ENCODE measurements at places on chromosomes 4 and X. TPM values are rescaled to one million over a fixed set of nuclear protein-coding genes. Genes with fewer than 3 reads are reported as not detected.

ZDHHC15 gene
- 6.3 TPM for total RNA-seq

NAAA gene
- total RNA-seq = 0.07 TPM

CT83 gene
- total RNA-seq = not detected

GRCh38 chrX:48935301-48935670 lies 16.5 kb upstream of the PIM2 start:
- H3K27ac ChIP-seq = no peak overlapping the region
- no peak overlapping the region for H3K4me3 ChIP-seq
- no peaks in the 10 kb centered on the region for H3K4me1 ChIP-seq
- no peaks in the 10 kb centered on the region for H3K27me3 ChIP-seq

UBQLN2 gene
- total RNA-seq = 16.6 TPM

- H3K36me3 ChIP-seq = no peaks in the 10 kb centered on the region
- no peaks in the 10 kb centered on the region for H3K27me3 ChIP-seq
- DNase-seq = no peak
Measured at GRCh38 chr4:38979511-38980230, 52.5 kb downstream of the TMEM156 start.

USP51 gene
- 6.6 TPM for total RNA-seq

- no peaks in the 10 kb centered on the region for H3K4me1 ChIP-seq
- no peak overlapping the region for H3K4me3 ChIP-seq
- DNase-seq = no peak
- no peak overlapping the region for H3K27ac ChIP-seq
- peaks cover 40% of the 10 kb centered on the region for H3K27me3 ChIP-seq
- H3K36me3 ChIP-seq = no peaks in the 10 kb centered on the region
Measured at GRCh38 chr4:157226601-157227000, 6.1 kb downstream of the GRIA2 start.

GRCh38 chr4:13268703-13269102 lies 215.4 kb downstream of the RAB28 start:
- no peak overlapping the region for H3K4me3 ChIP-seq
- no peaks in the 10 kb centered on the region for H3K27me3 ChIP-seq
- no peak overlapping the region for H3K27ac ChIP-seq
- H3K36me3 ChIP-seq = no peaks in the 10 kb centered on the region

DNA sequence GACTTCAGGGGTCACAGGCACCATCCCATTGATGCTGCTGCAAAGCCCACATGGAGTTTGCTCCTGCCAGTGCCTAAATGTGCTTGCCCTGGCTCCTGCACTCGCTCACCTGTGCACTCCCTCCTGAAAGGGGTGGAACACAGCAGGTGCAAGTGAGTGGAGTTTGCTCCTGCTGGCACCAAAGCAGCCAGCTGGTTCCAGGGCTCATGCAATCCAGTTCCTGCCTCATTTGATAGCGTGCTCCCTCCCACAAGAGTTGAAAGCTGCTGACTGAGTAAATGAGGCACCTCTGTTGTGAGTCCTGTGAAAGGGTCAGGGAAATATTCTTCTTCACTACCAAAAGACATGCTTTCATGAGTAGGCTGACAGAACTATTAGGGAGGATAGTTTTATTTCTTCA lies 30.5 kb downstream of the CXCL8 start:
- no peaks in the 10 kb centered on the region for H3K4me1 ChIP-seq
- no peak for DNase-seq
- H3K27me3 ChIP-seq = no peaks in the 10 kb centered on the region
- no peak overlapping the region for H3K27ac ChIP-seq

- H3K27me3 ChIP-seq = peaks cover 35% of the 10 kb centered on the region
- H3K36me3 ChIP-seq = no peaks in the 10 kb centered on the region
Measured at GRCh38 chr4:8920969-8921368, 49.3 kb upstream of the HMX1 start.

GRCh38 chr4:47002580-47002979 lies 9.2 kb upstream of the GABRA4 start:
- H3K27me3 ChIP-seq = peaks cover 18% of the 10 kb centered on the region
- DNase-seq = no peak
- no peak overlapping the region for H3K27ac ChIP-seq
- no peak overlapping the region for H3K4me3 ChIP-seq

MAOA gene
- total RNA-seq = 12.7 TPM

CTAG1A gene
- total RNA-seq = not detected

DDIT4L gene
- 26.9 TPM for total RNA-seq

DNA sequence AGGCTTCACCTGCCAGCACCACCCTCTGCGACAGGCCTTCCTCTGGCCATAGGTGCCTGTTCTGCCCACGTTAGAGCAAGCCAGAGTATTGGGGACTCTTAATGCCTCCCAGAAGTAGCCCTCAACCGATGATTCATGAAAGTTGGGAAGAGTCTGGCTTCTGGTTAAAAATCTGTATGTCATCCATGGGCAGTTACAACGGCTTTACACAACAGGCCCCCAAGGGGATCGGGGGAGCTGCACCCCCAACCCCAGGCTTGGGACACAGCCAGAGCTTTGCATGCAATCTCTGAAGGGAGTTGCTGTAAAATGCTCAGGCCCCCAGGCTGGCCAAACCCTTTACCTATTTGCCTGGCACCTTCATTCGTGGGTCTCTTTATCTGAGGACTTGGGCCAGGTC lies 5.4 kb upstream of the CYTL1 start:
- no peak overlapping the region for H3K4me3 ChIP-seq
- no peaks in the 10 kb centered on the region for H3K27me3 ChIP-seq
- H3K36me3 ChIP-seq = no peaks in the 10 kb centered on the region
- no peak for DNase-seq

DNA sequence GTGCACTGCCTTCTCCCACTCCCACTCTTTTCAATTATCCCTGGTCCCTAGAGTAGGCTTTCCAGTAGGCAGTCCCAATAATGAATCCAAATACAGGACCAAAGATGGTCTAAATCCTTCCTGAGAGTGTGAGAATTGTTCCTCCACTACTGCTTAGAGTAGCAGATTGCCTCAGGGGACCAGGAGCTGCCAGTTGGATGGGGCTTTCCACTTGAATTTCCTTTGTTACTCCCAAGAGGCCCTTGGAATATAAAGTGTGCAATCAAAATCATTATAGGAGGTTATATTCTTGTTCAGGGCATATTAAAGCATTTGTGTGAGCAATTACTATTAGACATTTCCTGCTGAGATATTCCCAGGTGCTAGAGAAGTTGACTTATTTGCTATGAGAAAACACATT lies 156.6 kb upstream of the TLL1 start:
- no peak overlapping the region for H3K27ac ChIP-seq
- H3K4me3 ChIP-seq = no peak overlapping the region
- H3K4me1 ChIP-seq = peaks cover 4% of the 10 kb centered on the region
- no peaks in the 10 kb centered on the region for H3K36me3 ChIP-seq
- no peak for DNase-seq

DNA sequence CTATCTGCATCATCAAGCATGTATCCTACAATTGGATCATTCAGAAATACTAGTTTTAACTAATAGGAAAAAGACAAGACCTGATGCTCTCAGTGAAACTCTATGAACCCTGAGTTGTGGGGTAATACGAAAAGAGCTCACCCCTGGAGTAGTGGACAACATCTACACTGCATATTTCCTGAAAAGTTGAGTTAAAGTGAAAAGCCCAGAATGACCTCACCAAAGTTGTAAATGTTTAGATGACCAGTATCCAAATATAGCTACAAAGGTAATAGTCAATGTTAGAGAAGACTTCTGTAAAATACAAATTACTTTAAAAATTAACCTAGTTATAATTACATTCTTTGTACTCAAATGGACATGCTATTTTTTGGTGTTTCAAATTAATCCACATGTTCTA lies 52.8 kb upstream of the SRPX start:
- no peak overlapping the region for H3K27ac ChIP-seq
- H3K36me3 ChIP-seq = no peaks in the 10 kb centered on the region
- H3K27me3 ChIP-seq = no peaks in the 10 kb centered on the region
- DNase-seq = no peak

DNA sequence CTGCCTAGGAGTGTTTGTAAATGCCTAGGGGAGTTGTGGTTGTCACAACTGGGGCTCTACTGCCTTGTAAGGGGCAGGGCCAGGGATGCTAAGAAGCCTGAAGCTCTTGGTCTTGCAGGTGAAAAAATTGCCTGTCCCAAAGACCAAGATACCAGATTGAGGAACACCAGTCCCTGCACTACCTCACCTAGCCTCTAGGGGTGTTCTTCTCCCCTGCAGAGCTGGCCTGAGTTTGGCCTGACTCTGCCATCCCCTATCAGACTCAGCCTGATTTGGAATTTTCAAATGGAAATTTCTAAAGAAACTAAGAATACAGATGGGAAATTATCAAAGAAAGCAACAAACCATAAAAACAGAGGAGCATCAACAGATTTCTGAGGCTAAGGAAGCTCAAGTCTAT lies 90.4 kb downstream of the ZC4H2 start:
- DNase-seq = peak; percentile 28
- no peaks in the 10 kb centered on the region for H3K36me3 ChIP-seq

- H3K4me1 ChIP-seq = no peaks in the 10 kb centered on the region
- DNase-seq = no peak
- no peaks in the 10 kb centered on the region for H3K36me3 ChIP-seq
- H3K27ac ChIP-seq = no peak overlapping the region
- no peaks in the 10 kb centered on the region for H3K27me3 ChIP-seq
- no peak overlapping the region for H3K4me3 ChIP-seq
Measured at GRCh38 chr4:141870152-141870551, 233.8 kb downstream of the IL15 start.

DNA sequence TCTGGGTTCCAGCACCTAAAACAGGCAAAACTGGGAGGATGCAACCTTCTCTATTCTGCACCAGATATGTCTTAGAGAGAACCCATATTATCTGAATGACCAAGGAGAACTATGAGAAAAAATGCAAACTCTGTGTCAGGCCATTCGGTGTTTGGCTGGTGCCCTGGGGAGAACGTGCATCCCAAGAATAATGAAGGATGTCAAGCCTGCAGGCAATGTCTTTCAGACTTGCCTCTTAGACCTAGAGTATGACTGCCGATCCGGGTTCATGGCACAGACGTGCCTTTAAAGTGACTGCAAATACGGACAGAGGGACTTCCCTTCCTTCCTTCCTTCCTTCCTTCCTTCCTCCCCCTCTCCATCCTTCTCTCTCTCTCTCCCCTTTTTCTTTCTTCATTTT lies 6.9 kb downstream of the XAGE1B start:
- no peaks in the 10 kb centered on the region for H3K4me1 ChIP-seq
- no peak overlapping the region for H3K27ac ChIP-seq
- H3K4me3 ChIP-seq = no peak overlapping the region
- DNase-seq = no peak

GRCh38 chr4:62359441-62360155 lies 1159.5 kb downstream of the ADGRL3 start:
- no peaks in the 10 kb centered on the region for H3K4me1 ChIP-seq
- no peak overlapping the region for H3K27ac ChIP-seq
- no peak overlapping the region for H3K4me3 ChIP-seq
- no peaks in the 10 kb centered on the region for H3K36me3 ChIP-seq
- no peaks in the 10 kb centered on the region for H3K27me3 ChIP-seq

DNA sequence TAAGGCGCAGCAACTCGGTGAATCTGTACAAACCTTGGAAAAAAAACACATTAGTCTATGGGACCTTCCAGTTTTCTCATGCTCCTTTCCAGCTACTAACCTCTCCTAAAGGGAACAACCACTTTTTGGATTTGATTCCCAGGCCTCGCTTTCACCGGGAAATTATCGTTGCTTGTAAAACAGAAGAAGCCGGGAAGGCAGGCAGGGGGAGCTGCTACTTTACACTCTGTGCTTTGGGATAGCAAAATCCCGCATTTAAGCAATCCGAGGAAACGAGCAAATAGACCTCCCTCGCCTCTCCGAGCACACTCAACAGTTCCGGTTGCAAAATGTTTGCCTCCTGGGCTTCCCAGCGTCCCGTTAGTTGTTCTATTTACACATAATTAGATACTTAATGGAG lies 1.2 kb downstream of the CD38 start:
- H3K4me1 ChIP-seq = no peaks in the 10 kb centered on the region
- no peak overlapping the region for H3K27ac ChIP-seq
- peaks cover 70% of the 10 kb centered on the region for H3K27me3 ChIP-seq
- no peaks in the 10 kb centered on the region for H3K36me3 ChIP-seq

MCUB gene
- total RNA-seq = 44.9 TPM

SCML2 gene
- 27.8 TPM for total RNA-seq

RASSF6 gene
- total RNA-seq = not detected

DNA sequence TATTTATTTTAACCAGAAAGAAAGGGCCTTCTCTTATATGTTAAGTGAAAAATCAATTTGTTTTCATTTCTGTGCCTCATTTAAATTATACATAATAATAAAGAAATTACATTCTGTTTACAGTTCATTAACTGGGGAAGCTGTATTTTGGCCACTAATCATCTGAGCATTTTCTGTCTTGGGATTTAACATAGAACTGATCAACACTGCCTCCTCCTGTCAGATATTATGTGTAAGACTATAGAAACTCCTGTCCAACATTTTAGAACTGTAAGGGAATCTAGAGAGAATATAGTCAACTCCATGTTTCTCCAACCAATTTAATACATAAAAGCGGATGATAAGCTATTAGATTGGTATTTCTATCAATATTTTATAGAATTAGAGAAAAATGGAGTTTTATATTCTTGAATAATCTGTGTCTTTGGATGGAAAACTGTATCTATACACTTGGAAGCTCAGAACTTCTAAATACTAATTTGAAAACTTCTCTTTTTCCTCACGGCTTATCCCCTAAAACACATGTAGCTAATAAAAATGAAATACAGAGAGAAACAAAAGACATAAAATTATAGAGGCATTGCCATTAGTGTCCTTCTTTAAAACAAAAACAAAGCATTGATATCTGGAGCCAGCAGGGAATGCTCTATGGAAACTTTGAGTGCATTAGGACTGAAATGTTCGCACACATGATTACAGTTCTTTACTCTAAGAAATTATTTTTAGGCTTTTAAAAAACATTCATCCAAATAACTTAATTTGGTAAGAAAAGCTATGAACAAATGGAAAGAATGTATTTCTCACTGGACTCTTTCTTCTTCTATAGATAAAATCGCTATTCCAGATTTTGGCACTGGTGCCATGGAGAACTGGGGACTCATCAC lies 33.1 kb downstream of the ENPEP start:
- DNase-seq = peak; percentile 56
- no peaks in the 10 kb centered on the region for H3K36me3 ChIP-seq
- H3K27ac ChIP-seq = no peak overlapping the region
- H3K27me3 ChIP-seq = no peaks in the 10 kb centered on the region

DNA sequence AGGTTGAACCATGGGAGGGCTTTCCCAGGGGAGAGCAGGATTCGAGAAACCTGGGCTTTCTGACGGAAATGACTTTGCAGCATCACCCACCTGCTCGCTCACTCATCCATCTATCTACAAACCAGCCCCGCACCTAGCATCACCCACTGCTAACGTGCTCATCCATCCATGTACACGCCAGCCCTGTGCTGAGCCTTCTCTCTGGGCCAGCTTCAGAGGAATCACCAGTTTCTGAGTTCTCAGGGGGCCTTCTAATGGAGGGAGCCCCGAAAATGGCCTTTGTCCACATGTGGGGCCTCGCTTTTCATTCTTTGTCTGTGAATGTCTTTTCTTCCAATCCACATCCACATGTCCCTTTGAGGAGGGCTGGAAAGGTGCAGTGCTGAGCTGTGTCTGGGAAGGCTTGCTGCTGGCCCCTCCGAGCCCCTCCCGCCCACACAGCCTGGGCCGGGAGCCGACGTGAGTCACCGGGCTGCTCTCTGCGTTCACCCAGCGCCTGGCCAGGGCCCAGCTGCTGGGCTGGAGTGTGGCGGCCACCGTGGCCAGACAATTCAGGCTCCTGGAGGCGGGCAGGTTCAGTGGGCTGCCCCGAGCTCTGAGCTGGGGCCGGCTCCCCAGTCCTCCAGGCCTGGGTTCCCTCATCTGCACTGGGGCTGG lies 14.7 kb downstream of the SORCS2 start:
- peaks cover 28% of the 10 kb centered on the region for H3K4me1 ChIP-seq
- no peak overlapping the region for H3K27ac ChIP-seq
- peak; percentile 69 for DNase-seq
- H3K27me3 ChIP-seq = no peaks in the 10 kb centered on the region

All from neural progenitor cell (in vitro differentiated cells).